ENCODE measurements at places on chromosomes 1 and 21.

- peak; percentile 97 for DNase-seq
Measured at GRCh38 chr1:28088168-28088961, at the start of gene EYA3. TSS of gene EYA3 (minus strand) at chr1:28088610. CDS start at chr1:28058026, 30,584 bp downstream.

GRCh38 chr1:155167166-155168104 lies 5.7 kb downstream of the KRTCAP2 start:
- DNase-seq: peak; percentile 69

GRCh38 chr1:56024155-56024554 lies 555.2 kb downstream of the PLPP3 start:
- no peak for DNase-seq

DNA sequence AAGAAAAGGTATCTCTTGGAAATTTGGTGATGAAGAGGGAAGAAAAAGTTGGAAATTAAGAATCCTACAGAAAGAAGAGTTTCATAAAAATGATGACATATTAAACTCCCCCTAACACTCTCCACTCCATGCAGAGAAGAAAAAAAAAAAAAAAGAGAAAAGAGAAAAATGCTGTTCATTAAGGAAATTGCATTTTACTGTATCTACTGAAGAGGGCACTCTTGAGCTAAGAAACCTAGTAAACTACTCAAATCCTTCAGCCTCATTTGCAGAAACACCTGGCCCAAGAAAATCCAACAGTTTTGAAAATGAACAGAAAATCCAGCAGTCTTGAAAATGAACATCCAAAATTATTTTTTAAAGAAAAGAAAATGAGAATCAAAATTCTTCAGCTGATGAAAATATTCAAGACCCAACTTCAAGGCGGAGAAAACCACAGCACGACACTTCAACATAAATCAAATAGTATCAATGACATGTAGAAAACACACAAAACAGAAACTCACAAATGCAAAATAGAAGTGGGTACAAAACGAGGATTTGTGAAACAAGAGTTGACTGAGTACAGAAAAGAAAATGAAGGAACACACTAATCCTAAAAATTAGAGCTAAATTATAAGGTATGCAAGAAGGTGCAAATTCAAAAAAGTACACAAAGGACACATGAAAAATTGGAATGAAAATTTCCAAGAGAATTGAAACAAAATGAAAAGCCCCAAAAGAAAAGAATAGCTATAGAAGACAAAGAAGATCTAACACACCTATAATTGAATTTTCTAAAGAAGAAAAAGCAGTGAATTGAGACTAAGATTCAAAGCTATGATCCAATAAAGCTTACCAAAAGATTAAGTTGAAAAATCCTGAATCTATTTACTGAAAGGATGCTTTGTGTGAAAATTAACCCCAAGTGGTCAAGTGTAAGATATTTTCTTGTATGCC lies 73.2 kb upstream of the DNAJC6 start:
- DNase-seq: no peak

DNA sequence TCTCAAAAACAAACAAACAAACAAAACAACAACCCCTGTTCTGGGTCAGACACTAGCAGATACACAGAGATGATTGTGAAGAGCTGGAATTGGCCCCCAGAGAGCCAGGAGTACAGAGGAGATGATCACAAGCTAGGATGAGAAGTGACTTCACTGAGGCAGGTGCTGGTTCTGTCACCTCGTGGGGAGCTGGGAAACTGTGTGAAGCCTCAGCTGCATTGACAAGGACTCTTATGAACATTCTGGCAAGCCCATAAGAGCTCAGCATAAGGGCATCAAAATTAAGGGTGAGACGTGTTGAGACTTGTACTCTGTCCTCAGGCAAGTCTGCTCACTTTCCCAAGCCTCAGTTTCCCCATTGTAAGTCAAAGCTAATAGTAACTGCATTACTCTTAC lies 14.7 kb upstream of the PTP4A2 start:
- no peak for DNase-seq

DNA sequence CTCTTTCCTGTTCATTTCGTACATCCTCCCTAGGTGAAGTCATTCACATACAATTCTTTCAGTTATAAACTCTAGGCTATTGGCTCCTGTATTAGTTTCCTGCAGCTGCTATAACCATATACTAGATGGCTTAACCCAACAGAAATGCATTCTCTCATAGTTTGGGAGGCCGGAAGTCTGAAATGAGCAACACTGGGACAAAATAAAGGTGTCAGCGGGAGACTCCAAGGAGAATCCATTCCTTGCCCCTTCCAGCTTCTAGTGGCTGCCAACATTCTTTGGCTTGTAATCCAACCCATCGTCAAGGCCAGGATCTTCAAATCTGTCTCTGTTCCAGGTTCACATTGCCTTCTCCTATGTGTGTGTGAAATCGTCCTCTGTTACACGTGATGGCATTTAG lies 71.3 kb downstream of the TOR3A start:
- DNase-seq: no peak

DNA sequence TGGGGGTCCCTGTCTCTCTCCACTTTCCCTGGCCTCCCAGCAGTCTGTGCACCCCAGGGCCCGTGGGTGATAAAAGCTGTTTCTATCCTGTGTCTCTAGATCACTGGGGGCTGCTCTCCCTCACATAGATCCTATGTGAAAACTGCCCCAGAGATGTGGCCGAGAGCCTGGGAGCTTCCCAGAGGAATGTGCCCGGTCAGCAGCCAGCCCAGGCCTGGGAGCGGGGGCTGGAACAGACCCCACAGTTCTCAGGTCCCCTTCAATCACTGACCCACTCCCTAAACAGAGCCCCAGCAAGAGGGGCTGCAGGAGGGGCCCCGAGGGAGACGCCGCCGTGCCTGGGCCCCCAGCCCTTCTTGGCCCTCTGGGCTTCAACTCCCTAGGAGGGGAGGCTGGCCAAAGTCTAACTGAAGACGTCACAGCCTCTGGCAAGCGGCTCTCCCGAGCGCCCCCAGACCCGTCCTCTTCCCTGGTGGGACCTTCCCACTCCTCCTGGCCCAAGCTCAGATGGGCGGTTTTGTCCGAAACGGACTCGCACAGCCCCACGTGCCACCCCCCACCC lies 403 bp downstream of the MXRA8 start:
- no peak for DNase-seq

DNA sequence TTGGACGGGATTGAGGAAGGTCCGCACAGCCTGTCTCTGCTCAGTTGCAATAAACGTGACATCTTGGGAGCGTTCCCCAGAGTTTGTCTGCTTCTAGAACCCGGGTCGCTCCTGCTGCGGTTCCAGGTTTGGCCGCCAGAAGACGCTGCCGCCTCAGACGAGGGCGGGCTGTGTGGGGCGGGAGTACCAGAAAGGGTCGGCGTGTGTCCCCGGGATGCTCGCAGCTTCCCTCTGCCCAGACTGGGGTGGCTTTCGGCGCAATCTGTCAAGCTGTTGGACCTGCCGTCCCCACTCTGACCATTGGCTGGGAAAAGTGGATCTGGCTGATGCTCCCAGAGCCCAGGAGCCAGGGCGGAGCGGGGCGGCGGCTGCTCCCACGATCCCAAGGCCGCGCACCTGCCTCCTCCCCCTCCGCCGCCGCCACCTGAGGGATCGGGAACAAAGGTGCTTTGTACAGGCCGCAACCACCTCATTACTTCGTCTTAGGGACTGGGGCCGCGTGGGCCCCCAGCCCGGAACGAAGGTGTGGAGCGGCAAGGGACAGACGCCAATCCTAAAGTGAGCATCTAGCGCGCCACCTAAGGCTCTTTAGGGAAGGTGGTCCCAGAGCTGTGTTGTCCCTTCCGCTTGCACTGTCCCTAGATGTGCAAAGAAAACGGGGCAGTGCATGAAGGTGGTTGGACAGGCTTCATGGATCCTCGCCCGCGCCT lies 683 bp upstream of the EFNA4 start:
- DNase-seq: no peak

DNA sequence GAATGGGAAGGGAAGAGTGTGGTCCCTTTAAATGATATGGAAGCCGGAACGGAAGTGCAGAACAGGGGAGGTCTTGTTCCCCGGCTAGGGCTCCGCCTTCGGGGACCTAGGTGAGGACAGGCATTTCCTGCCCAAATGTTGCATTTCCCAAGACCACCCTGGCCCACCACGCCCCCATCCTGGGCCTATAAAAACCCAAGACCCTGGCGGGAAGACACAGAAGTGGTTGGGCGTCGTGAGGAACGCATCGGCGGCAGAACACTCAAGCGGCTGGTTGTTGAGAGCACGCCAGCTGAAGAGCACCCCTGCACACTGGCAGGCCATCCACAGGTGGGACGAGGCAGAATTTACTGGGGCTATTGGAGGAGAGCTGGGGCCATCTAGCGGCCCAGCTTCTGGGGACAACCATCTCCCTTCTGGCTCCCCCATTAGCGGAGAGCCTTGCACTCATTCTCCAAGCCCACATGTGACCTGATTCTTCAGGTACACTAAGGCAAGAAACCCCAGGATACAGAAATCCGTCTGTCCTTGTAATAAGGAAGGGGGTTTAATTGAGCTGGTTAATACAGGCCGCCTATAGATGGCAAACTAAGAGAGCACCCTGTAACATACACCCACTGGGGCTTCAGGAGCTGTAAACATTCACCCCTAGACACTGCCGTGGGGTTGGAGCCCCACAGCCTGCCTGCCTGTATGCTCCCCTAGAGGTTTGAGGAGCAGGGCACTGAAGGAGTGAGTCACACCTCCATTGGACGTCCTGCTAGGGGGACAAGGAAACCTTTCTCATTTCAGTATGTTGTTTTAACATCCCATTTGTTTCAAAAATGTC lies 1327.9 kb downstream of the BRINP3 start:
- no peak for DNase-seq

GRCh38 chr21:25170681-25171080 lies 436.6 kb downstream of the MRPL39 start:
- no peak for DNase-seq

DNA sequence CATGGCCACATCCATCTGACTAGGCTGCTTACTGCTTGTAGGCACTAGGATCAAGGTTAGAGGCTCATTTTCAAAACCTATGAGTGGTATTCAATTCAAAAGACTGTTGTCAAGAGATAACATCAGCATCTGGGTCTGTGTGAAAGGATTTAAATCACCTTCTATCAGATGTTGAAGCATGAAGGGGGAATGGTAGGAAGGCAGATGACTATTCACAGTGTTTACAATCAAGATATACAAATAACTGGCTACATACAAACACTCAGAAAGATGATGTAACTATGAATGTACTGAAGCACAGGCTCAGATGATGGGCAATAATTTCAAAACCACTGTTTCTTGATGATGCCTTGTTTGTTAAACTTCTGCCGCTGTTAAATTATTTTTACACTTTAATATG lies 249.2 kb downstream of the SLC45A1 start:
- DNase-seq: no peak

DNA sequence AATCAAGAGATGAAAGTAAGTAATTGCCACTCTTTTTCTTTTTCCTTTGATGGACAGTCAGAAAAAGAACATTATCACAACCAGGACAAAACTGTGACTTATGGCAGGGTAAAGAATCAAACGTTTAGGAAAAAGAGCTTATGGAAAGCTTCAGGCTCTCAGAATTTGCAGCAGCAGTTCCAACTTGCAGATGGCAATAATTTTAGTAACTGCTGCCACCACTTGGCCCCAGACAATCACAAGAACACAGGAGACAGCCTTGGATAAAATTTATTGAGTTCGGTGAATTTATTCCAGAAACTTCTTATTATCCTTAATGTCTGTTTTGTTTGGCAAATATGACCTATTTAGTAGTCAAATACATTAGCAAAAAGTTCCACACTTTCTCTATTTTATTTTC lies 804.4 kb downstream of the BRINP3 start:
- DNase-seq: no peak

DNA sequence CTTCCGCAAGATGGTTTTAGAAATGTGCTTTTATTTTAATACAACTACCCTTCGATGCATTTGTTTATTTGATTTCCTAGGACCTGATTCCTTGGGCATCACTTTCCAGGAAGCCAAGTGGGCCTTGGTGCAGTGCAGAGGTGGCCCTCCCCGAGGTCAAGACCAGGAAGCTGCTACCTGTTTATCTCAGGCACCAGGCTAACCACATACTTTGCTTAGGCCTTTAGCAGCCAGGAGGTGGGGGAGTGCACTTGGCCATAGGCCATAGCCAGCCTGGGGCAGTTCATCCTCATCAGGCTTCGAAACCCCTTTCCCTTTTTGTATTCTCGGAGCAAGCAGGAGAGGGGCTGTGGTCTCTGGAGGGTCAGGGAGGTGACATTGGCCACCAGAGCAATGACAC lies 45.4 kb downstream of the SMYD2 start:
- no peak for DNase-seq

DNA sequence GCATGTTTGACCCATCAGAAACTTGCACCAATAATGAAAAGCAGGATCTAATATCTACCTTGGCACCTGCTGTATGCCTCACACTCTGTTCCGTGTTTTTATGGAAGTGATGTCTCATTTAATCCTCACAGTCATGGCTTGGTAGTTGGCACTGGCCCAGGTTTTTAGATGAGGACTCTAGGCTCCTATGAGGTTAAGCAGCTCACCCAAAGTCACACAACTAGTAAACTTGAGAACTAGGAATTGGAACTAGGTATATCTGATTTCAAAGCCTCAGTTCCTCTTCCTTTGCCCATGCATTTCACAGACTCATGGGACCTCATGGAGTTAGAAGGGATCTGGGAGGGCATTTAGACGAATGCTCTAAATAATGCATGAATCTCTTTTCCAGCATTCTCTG lies 21.3 kb upstream of the TARBP1 start:
- no peak for DNase-seq

GRCh38 chr1:228445843-228446650 lies 29.4 kb upstream of the TRIM17 start:
- no peak for DNase-seq

DNA sequence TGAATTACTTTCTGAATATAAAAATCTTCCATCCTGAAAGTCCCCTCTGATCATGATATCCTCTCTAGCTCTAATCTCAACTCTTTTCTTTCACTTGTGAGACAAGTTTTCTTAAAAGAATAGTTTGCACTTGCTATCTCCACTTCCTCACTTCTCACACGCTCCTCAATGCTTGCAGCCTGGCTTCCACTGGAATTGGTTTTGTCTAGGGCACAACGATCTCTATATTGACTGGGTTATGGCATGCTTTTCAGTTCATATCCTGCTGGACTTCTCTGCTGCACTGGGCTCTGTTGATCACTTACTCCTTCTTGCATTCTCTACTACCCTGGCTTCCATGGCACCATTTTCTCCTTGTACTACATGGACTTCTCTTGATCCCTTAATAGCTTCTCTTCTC lies 474 bp downstream of the FCRLA start:
- DNase-seq: no peak

GRCh38 chr1:161230762-161231161 lies 4.9 kb downstream of the TOMM40L start:
- DNase-seq: no peak
